ENCODE measurements at places on chromosomes 6 and 20.

DNA sequence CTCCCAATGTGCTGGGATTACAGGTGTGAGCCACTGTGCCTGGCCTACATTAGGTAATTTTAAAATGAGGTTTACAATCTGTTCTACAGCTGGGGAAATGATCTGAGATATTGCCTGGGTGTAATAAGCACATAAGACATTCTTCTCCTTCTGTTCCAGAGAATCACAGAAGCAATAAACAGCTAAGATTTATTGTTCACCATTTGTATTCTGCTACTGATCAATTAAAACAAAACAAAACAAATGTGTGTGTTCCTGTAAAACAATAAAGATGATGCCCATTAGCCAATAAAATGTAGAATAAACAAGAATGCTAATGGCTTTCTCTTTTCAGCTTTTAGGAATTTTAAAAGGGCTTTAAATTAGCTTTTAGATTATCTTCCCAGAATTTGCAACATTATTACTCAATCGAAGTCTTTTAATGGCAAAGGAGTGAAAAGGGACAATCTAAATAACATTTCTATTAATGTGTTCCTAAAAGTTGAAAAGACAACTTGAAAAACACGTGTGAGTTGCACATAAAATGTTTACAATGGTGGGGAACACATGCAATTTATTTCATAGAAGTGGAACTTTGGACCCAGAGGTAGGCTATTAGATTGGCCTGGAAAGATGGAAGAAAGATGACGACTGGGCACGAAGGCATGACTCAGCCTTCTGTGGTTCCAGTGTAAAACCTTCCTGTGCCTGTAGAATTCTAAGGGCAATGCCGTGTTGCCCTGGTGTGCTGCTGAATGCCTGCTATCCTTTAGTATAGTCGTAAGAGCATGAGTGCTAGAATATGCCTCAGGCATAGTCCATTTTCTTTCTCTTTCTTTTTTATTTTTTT lies 29.0 kb upstream of the DEK start:
- DNase-seq, result no peak

- DNase-seq, result no peak
These were observed 186.7 kb downstream of the BTBD9 start for GRCh38 chr6:38452816-38453660.

- no peak for DNase-seq
These were observed 318.7 kb downstream of the CDH4 start for GRCh38 chr20:61570646-61571195.

- DNase-seq, result no peak
These were observed 92.2 kb upstream of the TENT5A start for GRCh38 chr6:81844686-81845085.

Data from NCI-H1436 (cell line).